Endothelial cell (in vitro differentiated cells): ENCODE measurements at places on chromosomes 2 and 18.

DNA sequence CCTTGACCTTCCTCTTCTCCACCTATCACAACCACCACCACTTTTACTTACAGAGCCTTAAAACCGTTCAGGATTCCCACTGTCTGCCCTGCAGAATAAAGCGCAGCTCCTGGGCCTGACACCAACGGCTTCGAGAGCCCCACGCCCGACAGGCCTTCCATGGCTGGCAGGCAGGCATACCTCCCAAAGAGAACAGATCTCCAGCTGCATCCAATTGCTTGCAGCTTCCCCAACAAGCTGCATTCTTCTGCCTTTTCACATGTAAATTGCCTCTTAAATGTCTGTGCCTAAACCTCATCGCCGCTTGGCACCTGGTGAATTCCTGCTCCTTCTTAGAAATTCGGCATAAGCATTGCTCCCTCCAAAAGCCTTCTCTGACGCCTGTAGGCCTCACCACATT lies 31.5 kb upstream of the FAM124B start:
- no peak for DNase-seq

DNA sequence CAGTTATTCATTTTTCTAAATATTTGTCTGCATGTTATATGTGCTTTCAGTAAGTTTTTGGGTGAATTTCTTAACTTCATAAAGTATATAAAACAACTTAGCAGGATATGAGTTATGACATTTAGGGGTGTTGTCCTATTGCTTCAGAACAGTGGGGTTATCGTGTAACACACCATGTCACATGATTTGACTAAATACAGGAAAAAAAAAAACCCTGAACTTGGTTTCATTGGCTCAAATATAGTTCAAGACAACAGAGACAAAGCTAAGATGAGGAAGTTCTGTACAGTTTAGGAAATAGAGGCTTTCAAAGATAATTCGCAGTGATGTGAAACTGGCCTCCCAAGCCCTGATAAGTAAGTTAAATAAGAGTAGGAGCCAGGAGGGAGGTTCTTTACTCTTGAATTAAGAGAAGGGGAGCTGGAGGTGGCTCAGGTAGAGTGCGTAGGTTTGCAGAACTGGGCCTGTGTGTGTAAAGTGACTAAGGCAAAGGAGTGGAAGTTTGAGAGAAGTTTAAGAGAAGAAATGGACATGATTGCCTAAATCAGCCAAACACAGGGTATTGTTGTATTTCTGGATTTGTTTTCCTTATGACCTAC lies 53.9 kb downstream of the LIMS1 start:
- DNase-seq = no peak

DNA sequence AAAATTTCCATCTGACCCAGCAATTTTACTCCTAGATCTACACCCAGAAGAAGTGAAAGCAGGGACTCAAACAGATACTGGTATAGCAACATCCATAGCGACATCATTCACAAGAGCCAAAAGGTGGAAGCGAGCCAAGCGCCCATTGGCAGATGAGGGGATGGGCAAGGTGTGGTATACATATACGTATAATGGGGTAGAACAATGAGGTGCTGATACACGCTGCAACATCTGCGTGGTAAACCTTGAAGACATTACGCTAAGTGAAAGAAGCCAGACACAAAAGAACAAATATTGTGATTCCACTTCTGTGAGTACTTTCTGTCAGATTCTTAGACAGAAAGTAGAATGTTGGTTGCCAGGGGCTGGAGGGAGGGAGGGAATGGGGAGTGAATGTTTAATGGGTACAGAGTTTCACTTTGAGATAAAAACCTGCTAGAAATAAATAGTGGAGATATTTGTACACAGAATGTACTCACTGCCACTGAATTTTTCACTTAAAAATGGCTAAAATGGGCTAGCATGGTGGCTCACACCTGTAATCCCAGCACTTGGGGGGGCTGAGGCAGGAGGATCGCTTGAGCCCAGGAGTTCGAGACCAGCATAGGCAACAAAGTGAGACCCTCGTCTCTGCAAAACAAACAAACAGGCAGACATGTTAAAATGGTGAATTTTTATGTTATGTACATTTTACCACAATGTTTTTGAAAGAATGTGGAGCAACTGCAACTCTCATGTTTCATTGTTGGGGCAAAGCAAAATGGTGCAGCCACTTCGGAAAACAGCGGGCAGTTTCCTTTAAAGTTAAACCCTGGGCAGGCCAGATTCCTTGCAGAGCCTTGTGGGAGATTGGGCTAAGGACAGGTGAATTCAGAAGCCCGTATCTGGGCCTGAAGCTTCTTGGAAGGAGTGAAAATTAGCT lies 103.4 kb upstream of the MYCN start:
- DNase-seq = no peak

- no peak for DNase-seq
These were observed 59.3 kb downstream of the MYL12B start for GRCh38 chr18:3321133-3321812.

DNA sequence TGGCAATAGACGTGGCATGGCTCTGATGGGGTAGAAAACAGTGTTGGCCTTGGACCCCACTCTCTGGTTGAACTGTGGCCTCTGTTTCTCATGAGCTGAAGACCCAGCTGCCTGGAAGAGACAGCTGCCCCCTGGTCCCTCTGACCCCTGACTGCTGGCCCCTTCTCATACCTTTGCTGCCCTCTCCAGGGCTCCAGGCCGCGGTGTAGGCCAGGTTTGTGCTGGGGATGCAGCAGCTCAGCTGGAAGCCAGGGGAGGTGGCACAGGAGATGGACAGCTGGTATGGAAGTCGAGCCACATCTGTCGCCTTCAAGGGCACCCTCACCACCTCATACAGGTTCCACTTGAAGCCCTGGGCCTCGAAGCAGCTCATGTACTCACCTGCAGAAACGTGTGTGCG lies 31.7 kb upstream of the SELENOI start:
- no peak for DNase-seq

DNA sequence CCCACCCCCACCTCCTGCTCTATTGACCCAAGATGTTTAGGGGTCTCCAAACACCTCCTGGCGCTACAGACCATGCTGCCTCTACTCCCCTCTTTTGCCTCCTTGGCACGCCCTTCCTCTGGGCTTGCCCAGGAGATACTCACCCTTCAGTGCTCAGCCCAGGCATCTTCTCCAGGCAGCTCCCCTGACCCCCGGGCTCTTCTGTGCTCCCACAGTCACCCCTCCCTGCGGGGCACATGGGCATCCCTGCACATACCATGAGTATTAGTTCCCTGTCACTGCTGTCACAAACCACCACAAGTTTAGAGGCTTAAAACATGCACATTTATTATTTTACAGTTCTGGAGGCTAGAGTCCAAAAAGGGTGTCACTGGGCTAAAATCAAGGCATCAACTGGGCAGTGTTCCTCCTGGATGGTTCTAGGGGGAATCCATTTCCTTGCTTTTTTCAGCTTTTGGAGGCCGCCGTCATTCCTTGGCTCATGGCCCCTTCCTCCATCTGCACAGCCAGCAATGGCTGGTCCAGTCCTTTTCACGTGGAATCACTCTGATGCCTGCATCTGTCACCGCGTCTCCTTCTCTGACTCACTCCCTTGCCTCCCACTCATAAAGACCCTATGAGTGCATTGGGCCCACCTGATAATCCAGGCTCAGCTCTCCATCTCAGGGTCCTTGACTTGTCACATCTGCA lies 230.4 kb upstream of the COPS8 start:
- no peak for DNase-seq

- no peak for DNase-seq
These were observed 69.7 kb downstream of the LYPD6 start for GRCh38 chr2:149399934-149400615.

DNA sequence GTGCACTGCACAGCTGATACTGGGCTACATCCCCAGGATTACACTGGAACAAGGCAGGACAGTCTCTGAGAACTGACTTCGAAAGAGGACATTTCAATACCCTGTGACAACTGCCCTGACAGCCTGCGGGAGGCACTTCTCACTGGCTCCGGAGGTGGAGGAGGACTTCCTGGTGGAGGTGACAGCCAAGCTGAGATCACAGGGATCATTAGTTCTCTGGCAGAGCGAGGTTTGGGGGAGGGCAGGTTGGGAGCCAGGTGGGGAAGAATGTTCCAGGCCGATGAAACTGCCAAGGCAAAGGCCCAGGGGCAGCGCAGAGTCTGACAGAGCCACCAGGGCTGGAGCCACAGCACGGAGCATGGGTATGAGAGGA lies 28.0 kb upstream of the NPAS2 start:
- no peak for DNase-seq

DNA sequence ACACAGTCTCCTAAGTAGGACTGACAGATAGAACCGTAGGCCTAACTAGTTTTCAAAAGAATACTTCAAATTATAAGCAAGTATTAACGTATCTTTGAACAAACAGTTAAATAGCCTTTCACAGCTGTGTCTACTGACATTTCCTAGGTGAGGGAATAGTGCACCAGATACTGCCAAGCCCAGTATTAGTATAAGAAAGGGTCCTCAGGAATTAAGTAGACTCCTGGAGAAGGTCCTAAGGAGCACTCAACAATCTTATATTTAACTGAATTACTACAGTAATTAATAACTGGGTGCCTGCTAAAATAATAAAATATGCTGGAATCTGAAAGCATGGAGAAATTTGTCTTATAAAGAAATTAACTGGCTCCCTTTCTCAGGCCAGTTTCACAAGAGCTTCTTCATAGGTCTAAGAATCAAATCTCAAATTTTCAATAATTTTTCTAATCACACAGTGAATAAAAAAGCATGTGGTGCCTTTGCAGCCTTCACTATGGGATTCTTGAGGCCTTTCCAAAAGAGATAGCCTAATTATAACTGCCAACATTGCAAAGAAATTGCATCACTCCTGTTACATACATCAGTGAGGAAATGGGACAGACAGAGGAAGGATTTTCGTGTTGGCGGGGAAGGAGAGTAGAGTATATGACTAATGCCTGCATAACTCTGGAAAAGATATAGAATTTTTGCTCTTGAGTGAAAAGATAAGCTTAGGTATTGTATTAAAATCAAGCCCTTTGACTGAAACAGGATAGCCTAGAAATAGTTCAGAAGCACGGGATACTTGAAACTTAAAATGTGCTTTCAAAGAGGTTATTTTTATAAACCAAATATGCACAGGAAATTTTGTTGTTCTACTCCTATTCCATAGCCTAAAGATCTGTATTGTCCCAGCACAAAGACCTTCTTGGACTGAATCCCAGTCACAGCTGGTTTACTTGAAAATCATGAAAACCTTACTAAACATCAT lies 228.6 kb upstream of the STK17B start:
- DNase-seq = no peak

DNA sequence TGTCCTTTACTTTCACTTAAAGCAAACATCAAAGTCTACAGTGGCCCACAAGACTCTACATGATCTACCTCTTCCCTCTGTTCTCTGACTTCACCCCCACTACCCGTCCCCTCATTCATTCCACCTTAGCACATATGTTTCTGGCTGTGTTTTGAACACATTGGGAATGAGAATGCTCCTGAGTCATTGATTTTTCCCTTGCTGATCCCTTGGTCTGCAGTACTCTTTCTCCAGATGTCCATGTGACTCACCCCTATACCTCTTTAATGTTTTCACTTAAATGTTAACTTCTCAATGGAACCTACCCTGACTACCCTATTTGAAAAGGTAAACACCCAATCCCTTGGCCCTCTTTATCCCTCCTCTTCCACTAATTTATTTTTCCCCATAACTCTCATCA lies 30.7 kb upstream of the FRZB start:
- no peak for DNase-seq

DNA sequence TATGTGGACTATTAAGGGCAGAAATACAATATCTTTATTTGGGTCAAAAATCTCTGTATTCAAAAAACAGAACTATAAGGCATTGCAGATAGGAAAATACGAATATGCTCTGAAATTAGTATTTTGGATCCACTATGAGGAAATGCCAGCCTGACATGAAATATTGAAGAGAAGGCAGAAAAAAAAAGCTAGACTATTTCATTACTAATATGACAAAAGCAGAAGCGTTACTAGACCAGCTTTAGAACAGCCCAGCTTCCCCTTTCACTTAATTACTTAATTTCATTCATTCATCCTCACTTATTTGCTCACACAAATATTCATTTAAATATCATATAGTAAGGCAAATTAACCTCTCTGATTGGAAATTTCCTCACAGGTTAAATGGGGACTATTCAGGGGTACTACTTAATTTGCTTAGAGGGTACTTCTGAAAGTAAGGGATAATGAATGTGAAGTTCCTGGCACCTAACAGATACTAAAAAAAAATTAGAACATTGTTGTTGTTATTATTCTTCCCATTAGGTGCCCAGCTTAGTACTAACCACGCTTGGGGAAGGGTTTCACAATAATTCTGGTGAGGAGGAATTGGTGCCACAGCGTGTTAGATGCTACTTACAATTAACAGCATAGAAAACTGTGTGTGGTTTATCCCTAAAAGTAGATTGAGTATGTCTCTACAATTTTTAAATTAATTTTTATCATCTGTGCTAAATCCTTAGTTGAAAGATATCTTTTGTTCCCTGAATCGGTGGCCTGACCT lies 71.1 kb upstream of the CTLA4 start:
- DNase-seq = no peak

DNA sequence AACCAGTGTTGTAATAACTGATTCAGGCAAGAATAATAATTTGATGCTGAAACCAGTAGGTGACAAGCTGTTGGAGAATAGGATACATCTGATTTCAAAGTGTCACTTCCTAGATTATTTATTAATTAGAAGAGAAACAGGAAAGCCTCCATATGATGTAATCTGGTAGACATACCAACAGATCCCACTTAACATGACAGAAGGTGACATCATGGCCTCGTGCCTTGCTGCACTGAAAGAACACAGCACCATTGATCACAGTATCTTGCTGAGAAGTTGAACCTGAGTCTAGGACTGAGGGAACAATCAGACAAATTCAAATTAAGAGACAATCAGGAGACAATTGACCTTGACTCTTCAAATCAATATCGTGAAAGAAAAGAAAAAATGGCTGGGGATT lies 131.6 kb upstream of the DLGAP1 start:
- no peak for DNase-seq

DNA sequence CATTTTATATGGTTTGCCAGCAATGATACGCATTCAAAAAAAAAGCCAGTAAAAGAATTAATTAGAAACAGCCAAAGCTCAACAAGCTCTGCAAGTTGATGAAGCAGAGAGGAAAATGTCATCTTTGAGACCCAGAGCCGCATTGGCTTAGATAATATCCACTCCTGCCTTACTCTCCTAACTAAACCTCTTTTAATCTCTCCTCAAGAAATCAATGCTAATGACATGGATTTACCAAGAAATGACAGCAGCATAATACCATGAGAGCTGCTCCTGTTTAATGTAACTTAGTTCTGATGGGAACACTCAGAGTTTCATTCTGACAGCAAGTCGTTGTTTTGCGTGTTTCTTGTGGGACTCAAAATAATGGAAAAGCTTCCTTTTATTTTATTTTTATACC lies 1099.4 kb upstream of the PIK3C3 start:
- DNase-seq = no peak

- no peak for DNase-seq
These were observed 61.9 kb downstream of the PUM2 start for GRCh38 chr2:20288642-20289340.

- no peak for DNase-seq
These were observed 16.4 kb upstream of the MARCHF7 start for GRCh38 chr2:159695795-159696448.

GRCh38 chr2:19649142-19649541 lies 252.6 kb downstream of the TTC32 start:
- no peak for DNase-seq

GRCh38 chr18:55384551-55385275 lies 203.3 kb downstream of the TCF4 start:
- DNase-seq = peak; percentile 64
